IPS-NIHi11 (cell line): ENCODE measurements at places on chromosomes 6 and 20.

DNA sequence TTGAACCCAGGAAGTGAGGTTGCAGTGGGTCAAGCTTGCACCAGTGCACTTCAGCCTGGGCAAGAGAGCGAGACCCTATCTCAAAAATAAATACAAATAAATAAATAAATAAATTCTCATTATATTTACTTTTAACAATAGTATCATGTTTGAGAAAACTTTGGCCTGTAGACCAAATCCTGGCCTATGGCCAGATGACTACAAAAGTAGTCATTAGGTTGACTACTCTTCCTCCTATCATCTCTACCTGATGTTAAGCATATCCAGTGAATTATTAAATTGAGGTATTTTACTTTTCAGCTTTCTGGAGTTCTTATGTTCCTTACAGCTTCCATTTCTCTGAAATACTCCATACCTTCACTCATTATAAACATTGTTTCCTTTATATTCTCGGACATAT is 280.6 kb downstream of the LAMA2 start:
- DNase-seq = no peak

DNA sequence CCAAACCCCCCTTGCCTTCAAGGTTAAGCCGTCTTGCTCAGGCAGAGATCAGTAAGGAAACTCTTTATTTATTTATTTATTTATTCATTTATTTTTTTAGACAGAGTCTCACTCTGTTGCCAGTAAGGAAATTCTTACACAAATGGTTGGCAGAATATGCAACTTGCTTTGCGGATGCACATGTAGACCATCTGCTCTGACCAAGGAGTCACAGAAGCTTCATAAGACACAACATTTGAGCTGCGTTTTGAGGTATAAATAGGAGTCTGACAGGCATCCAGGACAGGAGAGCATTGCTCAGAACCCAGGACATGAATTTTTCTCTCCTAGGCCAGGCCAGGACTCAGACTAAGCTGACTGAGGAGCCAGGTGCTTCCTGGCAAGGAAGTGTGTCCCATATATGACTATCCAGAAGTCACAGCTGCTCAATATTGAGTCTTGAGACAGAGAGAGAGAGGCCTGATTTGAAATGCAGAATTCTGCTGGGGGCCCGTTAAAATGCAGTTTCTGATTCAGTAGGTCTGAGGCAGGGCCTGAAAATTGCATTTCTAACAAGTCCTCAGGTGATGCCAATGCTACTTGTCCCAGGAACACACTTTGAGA is 43.9 kb downstream of the HLA-A start:
- no peak for DNase-seq

DNA sequence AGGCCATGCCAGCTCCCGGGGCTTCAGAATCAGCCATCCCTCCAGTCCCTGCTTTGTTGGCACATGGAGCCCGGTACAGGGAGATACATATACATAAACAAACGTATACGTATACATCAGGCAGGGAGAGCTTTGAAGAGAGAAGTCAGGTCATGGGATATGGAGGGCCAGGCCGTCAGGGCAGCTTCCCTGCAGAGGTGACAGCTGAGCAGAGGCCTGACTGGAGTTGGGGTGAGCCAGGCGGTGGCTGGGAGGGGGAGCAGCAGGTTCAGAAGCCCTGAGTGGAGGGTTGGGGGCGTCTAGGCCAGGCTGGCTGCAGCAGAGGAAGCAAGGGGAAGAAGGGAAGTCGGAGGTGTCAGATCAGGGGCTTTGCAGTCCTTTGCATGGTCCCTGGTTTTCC is 61.7 kb downstream of the STK35 start:
- no peak for DNase-seq

GRCh38 chr6:169689287-169689686 is 12.5 kb downstream of the WDR27 start:
- no peak for DNase-seq

- peak; percentile 49 for DNase-seq
Observed at GRCh38 chr6:125314009-125314581, 12.3 kb upstream of the HDDC2 start.

GRCh38 chr6:2986722-2987221 is 12.9 kb upstream of the NQO2 start:
- no peak for DNase-seq
